ENCODE measurements at places on chromosomes 1 and 21.

DNA sequence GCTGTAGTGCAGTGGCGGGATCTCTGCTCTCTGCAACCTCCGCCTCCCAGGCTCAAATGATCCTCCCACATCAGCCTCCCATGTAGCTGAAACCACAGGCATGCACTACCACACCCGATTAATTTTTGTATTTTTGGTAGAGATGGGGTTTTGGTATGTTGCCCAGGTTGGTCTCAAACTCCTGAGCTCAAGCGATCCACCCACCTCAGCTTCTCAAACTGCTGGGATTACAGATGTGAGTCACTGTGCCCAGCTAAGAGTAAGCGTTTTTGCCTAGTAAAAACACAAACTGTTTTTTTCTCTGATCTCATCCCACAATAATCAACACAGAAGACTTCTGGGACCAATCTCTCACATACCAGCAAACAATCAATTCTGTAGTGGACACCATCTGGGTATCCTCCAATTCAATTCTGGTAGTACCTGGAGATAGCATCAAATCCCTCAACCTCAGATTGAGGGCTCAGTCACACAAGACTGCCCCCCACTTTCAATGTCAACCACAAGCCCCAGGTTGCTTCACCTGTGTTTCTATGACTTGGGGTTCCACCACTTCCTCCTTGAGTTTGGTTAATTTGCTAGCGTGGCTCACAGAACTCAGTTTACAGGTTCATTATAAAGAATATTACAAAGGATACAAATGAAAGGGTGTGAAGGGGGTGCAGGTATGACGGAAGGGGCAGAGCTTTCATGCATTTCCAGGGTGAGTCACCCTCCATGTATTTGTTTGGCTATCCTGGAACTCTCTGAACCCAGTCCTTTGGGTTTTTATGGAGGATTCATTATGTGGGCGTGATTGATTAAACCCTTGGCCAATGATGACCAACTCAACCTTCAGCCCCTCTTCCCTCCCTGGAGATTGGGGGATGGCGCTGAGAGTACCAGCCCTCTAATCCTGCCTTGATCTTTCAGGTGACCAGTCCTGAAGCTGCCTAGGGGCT, 40.0 kb upstream of the RHOU start:
- DNase-seq = no peak

DNA sequence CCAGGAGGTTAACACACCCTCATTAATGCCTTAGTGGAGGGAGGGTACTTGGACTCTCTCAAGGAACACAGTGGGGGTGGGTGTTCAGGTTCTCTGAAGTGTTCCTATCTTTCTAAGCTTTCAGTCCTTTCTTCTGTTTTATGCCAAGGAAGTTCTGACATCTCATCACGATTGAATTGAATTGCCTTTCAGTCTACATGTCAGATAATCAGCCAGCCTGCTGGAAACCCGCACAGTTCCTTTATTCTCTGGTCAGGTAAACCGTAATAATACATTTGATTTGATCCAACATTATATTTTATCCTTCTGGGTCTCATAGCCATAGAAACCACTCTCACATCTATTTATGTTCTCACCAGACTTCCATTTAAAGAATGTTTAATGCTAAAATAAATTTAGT, 339.0 kb downstream of the RWDD3 start:
- no peak for DNase-seq

GRCh38 chr1:30612536-30613065, 110.8 kb downstream of the MATN1 start:
- DNase-seq = no peak

- DNase-seq = no peak
Observed at GRCh38 chr21:28871388-28872010, 121.2 kb downstream of the LTN1 start.

DNA sequence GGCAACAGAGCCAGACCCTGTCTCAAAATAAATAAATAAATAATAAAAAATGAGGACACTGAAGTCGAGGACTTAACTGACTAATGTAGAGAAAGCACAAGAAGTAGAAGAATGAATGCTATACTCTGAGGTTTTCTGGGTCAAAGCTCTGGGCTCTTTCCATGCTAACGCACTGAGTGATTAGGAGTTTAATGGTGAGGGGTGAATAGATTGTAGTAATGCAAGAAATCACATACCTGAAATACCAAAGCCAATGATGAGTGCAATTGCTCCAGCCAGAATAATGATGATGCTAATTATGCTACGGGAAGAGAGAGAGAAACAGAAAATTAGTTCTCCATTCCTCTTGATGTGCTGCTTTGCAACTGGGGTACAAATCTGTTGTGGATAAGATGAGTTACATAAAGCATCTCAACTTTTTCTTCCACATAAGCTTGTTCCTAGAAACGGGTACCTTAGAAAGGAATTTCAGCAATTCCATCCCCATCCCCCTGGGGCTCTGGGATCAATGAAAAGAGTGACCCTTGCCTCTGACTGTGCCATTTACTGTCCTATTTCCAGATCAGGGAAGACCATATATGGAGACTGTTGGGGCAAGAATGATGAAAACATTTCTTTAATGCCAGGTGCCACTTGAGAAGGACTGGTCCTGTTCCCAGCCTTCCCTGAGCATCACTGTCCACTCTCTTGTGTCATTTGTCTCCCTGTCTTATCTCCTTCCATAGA, 40.7 kb downstream of the VTCN1 start:
- DNase-seq = no peak

GRCh38 chr1:230122366-230123279, 55.6 kb downstream of the GALNT2 start:
- no peak for DNase-seq

DNA sequence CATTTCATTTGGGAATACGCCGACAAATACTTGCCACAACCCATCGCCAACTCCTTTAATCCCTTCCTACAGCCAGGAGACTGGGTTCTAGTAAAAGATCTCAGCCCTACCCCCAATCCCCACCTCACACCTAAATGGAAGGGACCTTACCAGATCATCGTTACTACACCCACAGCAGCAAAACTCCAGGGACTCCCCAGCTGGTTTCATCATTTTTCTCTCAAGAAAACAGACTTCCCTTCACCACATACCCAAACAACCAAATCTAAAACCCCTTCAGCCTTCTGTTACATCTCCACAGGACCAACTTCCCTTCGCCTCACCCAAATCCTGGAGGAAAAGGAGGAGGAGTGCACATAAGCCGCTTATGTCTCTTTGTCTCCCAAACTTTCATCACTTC, 23.7 kb upstream of the SLC2A5 start:
- no peak for DNase-seq
